Endothelial cell of umbilical vein (primary cell): ENCODE measurements at places on chromosomes 5 and 9. TPM values are rescaled to one million over a fixed set of nuclear protein-coding genes. Genes with fewer than 3 reads are reported as not detected.

- DNase-seq, result no peak
Measured at GRCh38 chr9:81607593-81608288, 81.6 kb downstream of the TLE1 start.

DNA sequence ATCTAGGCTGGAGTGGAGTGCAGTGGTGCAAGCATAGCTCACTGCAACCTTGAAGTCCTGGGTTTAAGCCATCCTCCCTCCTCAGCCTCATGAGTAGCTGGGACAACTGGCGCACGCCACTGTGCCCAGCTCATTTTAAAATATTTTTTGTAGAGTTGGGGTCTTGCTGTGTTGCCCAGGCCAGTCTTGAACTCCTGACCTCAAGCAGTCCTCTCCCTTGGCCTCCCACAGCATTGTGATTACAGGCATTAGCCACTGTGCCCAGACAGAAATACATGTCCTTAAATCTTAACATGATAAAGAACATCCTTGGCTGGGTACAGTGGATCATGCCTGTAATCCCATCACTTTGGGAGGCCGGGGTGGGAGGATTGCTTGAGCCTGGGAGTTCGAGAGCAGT is 6.7 kb downstream of the ZNF483 start:
- no peak for DNase-seq

DNA sequence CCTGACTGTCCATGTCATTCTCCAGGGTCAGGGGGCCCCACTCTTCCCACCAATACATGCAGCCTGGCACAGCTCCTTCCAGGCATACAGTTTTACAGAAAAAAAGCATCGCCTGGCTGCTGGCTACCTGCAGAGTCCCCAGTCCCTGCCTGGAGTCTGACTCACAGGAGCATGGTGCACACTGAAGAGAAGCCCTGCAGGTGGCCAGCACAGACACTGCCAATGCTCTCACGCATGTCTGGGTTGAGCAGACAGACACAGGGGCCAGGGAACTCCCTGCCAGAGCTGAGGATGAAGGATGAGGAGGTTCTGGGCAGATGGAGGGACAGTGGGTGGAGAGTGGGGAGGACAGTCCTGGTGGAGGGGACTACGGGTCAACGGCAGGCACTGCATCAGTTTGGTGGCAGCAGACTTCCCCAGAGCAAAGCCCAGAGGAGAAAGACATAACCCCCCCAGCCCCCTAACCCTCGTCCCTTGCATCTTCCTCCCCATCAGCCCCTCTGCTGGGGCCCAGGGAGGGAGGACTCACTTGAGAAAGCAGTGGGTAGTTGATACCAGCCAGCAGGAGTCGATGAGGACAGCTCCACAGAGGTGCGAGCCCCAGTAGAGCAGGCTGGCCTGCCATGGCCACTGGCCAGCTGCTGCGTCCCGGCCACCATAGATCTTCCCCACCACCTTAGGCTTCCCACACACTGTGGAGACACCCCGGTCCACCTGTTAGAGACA is 72.9 kb upstream of the SPTLC1 start:
- no peak for DNase-seq

Gene IFNA2
- not detected in 2 replicates for total RNA-seq

GRCh38 chr9:21611891-21612290 is 129.8 kb upstream of the IFNE start:
- DNase-seq, result no peak

Gene FOXE1
- total RNA-seq, result not detected in 2 replicates

Gene ARL10
- total RNA-seq, result 16.5 and 20.7 TPM in 2 replicates
